ENCODE measurements at places on chromosomes 5 and 9.

GRCh38 chr5:108521841-108522506 lies 140.1 kb upstream of the FBXL17 start:
- peak; percentile 77 for DNase-seq
- H3K27ac ChIP-seq = no peak overlapping the region
- no peaks in the 10 kb centered on the region for H3K36me3 ChIP-seq
- H3K4me1 ChIP-seq = peaks cover 9% of the 10 kb centered on the region

- H3K27me3 ChIP-seq = no peaks in the 10 kb centered on the region
- H3K27ac ChIP-seq = no peak overlapping the region
- no peaks in the 10 kb centered on the region for H3K4me1 ChIP-seq
These were observed 3.2 kb upstream of the TNC start for GRCh38 chr9:115121181-115121580.

GRCh38 chr9:13787234-13787833 lies 507.8 kb upstream of the MPDZ start:
- peaks cover 22% of the 10 kb centered on the region for H3K4me1 ChIP-seq
- no peaks in the 10 kb centered on the region for H3K27me3 ChIP-seq
- no peak overlapping the region for H3K4me3 ChIP-seq
- peak; percentile 40 for DNase-seq
- no peaks in the 10 kb centered on the region for H3K36me3 ChIP-seq

DNA sequence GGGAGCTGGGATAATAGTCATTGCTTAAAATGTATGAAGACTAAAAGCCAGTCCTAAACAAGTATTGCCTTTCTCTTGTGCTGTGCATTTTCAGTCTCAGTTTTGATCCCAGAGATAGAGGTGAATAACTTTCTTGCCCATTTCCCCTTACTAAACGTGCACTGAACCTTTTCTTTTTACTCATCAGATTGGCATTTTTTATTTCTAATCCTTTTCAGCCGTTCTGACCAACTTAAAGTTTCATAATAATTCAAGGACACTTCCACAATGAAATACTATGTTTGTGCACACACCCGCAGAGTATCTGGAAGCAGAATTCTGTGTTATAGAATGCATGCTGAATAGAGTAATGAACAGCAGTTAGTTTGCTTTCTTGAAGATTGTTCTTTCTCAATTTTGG lies 343.6 kb downstream of the LRRC70 start:
- no peak for DNase-seq
- no peak overlapping the region for H3K27ac ChIP-seq
- no peak overlapping the region for H3K4me3 ChIP-seq
- no peaks in the 10 kb centered on the region for H3K27me3 ChIP-seq
- H3K36me3 ChIP-seq = no peaks in the 10 kb centered on the region

DNA sequence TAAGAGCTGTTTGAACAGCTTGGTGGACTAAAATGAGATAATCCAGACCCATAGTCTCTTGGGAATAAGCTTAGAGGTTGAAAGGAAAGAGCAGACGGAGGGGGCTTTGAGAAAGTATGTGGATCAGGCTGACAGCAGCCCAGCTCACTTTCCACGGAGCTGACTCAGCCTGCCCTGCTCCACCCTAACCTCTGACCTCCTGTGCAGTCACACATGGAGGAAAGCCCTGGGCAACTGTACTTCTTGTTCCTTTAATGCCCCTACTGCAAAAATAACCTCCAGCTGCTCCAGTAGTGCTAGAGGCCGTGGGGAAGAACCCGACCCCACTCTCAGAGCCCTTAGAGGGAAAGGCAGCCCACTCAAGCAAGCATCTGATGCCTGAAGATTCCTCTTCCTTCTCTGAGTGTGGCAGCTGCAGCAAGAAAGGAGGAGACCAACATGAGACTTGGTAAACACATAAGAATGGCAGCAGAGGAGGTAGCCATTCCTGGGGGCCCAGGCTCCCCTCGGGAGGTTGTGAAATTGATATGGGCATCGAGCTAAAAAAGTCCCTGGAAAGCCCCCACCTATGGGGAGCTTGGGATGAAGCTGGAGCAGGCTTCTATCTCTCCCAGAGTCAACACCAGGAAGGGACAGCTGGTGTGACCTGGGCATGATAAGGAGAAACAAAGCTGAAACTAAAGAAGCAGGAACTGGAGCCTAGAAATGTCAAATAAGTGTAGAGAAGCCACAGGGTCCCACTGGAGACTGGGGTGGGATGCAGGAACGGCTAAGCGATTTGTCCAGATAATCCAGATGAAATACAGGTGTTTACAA lies 204.3 kb downstream of the PIK3R1 start:
- H3K36me3 ChIP-seq = no peaks in the 10 kb centered on the region
- peak overlapping the region; percentile 78 for H3K27ac ChIP-seq
- H3K4me1 ChIP-seq = peaks cover 39% of the 10 kb centered on the region
- peak; percentile 50 for DNase-seq

All from cardiac muscle cell (in vitro differentiated cells and primary cell).